NCI-H146 (cell line): ENCODE measurements at places on chromosomes 2 and 18.

DNA sequence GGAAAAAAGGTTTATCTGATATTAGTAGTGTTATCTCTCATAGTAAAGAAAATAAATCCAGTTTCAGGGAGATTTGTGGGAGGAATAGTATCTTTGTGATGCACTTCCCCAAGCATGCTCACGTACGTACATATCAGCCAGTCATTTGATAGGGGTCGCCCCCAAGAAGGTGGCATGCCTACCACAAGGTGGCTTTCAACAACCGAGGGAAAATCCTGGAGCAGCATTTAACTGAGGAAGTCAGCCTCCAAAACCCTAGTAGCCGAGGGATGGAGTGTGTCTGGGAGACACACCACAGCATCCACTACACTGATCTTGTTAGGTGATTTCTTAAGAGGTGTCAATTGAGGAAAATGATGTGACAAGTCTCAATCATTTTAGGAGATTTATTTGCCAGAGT is 623.9 kb downstream of the NYAP2 start:
- no peak for DNase-seq

DNA sequence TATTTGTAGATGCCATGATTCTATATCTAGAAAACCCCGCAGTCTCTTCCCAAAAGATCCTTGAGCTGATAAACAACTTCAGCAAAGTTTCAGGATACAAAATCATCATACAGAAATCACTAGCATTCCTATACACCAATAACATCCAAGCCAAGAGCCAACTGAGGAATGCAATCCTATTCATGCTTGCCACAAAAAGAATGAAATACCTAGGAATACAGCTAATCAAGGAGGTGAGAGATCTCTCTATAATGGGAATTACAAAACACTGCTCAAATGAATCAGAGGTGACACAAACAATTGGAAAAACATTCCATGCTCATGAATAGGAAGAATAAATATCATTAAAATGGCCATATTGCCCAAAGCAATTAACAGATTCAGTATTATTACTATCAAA is 551.4 kb upstream of the SLC39A10 start:
- no peak for DNase-seq

DNA sequence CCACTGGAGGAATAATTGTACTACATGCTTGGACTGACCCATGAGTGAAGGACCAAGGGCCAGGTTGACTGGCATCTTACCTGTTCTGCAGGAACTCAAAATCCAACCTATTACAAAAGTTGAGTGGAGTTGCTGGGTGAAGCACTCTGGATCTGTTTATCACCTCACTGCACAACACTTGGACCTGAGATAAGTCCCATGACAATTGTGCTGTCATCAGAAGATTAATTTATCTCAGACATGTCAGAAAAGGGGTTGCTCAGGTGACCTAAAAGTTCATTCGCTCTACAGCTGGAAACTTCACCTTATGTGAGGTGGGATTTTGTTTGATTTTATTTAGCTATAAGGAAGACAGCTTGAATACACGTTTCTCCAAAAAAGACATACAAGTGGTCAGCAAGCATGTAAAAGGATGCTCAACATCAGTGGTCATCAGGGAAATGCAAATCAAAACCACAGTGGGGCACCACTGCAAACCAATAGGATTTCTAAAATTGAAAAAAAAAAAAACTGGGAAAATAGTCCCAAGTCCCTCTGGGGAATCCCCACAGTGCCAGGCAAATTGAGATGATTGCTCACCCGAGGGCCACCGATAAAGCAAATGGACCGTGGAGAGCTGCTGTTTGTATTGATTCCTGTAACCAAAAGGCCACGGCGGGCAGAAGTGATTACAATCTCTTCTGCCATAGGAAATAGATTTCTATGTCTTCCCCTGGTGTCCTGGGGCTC is 65.8 kb upstream of the SLC35F5 start:
- peak; percentile 81 for DNase-seq

- DNase-seq, result no peak
Observed at GRCh38 chr2:190646780-190647522, 1.9 kb upstream of the NAB1 start.

DNA sequence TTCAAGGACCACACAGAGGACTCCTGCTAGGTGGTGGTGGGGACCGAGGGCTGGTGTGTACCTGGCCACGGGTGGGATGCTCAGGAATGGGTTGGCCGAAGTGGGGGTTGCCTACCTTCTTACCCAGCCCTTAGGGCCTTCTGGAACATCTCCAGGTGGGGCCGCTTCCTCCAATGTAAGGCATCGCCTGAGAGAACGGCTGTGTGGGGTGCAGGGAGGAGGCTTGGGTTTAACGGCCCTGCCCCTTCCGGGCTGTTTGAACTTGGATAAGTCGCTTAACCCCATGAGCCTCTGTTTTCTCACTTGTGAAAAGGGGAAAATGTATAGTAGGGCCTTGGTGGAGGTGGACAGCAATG is 35.0 kb downstream of the EMILIN2 start:
- DNase-seq, result no peak

DNA sequence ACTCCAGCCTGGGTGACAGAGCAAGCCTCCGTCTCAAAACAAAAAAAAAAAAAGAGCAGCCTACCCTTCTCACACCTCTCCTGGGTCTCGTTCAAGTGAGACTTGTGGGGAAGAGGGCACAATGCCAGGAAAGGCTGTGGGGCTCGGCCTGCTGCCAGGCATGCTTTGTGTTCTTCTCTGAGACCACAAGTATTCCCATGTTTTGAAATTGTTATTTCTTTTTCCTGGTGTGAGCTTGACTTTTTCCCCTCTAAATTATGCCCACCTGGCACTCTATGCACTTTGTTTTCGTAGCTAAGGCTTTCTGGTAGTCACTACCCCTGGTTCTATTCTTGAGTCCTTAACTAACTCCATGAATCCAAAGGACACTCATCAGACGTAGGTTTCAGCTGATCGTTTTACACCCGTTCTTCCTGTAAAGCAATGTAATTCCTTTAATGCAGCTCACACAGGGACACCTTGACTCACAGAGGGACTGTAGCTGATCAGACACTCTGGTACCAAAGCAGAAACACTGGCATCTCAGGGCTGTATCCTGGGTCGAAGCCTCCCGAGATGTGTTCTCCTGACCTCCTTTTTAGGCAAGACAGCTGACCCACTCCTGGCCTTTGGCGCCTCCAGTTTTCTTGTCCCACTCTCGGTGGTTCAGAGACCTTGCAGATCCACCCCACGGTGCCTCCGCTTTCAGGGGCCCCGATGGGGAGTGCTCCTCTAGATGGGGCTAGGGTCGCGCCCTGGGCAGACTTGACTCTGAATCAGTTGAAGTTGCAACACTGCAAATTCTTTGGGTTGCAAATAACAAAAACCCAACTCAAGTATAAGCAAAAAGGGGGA is 193.3 kb upstream of the AGAP1 start:
- DNase-seq, result no peak

DNA sequence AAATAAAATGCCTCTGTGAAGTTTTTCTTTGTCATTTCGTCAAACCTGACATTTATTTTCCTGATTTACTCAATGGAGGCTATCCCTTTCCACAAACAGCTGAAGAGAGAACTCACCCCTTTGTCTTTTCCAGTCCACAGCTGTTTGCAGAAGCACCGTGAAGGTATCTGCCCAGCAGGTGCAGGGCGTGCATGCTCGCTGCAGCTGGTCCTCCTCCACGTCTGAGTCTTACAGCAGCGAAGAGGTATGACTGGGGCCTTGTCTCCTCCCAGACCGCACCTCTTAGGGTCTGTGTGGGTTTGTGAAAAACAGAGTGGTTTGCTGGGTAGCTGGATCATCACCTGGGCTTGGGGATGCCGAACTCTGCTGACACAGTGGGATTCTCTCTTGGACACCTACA is 9.7 kb downstream of the SPP2 start:
- peak; percentile 84 for DNase-seq

DNA sequence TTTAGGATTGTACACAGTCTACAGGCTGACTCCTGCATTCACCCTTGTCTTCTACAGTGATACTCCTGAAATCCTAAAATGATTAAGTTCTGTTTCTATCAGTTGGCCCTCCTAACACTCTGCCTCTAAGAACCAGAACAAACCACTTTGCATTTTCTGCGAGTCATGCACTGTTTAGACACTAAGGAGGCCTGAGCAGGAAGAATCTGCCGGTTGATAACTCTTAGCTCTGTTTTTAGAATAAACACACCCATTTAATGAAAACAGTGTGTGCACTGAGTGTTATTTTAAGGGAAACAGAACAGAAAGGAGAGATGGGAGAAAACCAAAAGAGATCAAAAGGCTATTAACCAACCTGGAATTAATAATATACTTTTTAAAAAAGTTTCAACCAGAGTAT is 22.9 kb upstream of the SSB start:
- DNase-seq, result no peak

- no peak for DNase-seq
Observed at GRCh38 chr2:20025065-20025786, 12.8 kb upstream of the MATN3 start.

DNA sequence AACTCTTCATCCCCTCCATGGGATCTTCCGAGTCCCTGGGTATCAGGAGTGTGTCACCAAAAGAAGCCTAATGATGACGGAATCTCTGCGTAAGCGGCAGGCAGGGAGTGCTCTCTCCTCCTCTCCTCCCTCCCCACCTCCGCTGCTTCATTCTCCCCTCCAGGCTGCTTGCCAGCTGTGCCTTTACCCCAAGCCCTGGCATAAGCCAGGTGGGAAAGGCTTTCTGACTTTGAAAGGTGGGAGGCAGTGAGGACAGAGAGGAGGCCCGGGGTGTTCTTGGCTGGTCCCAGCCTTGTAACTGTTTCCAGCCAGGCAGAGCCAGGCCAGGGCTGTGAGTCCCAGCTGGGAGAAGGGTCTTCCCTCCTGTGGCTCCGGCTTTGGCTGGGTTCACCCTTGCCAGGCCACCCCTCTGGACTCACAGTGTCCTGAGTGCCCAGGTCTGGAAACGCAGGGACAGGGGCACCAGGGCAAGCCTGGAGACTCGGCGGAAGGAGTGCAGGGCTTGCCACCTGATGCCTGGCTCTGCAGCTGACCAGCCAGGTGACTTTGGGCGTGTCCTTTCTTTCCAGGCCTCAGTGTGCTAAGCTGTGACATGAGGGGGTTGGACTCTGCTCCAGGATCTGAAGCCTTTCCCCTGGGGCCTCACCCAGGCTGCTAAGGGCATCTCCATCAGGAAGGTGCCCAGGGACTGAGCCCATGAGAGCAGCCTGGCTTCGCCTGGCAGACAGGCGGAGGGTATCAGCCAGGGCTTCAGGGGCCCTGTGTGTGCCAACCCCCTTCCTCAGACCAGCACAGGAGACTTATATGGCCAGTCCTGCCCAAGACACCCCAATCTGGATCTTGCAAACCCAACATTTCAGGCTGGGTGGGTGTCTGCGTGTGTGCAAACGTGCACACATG is 32.7 kb upstream of the HPCAL1 start:
- DNase-seq, result no peak

DNA sequence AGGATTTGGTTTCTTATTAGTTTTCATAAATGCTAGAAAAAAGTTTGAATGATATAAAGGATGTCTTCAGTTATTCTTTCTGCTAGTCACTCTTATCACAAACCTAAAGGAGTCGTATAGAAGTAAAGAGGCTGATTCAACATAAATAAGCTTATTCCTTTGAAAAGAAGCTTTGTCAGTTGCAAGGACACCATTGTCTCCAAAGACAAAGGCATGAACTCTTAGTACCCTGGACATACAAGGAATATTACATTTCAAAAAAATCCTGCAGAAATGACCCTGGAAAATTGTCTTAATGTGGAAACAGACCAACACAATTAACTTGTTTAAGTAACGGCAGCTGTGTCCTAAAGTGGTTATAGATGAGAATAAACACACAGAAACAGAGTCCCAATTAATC is 528.0 kb downstream of the CPS1 start:
- peak; percentile 87 for DNase-seq

- peak; percentile 2 for DNase-seq
Observed at GRCh38 chr2:66563473-66563872, 128.5 kb downstream of the MEIS1 start.

GRCh38 chr2:233369897-233370685 is 15.8 kb downstream of the DGKD start:
- no peak for DNase-seq

DNA sequence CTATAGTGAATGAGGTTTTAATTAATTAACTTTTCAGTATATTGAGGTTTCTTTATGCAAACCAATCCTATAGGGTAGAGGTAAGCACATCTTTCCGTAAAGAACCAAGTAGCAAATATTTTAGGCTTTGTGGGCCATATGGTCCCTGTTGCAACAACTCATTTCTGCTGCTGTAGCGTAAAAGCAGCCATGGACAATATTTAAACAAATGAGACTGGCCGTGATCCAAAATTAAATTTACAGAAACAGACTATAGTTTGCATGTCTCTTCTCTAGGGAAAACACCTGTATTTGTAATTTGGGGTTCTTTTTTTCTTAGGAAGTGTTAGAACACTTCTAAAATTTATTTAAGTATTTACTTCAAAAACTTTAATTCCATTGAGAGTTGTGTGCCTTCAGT is 104.3 kb downstream of the KYNU start:
- no peak for DNase-seq

DNA sequence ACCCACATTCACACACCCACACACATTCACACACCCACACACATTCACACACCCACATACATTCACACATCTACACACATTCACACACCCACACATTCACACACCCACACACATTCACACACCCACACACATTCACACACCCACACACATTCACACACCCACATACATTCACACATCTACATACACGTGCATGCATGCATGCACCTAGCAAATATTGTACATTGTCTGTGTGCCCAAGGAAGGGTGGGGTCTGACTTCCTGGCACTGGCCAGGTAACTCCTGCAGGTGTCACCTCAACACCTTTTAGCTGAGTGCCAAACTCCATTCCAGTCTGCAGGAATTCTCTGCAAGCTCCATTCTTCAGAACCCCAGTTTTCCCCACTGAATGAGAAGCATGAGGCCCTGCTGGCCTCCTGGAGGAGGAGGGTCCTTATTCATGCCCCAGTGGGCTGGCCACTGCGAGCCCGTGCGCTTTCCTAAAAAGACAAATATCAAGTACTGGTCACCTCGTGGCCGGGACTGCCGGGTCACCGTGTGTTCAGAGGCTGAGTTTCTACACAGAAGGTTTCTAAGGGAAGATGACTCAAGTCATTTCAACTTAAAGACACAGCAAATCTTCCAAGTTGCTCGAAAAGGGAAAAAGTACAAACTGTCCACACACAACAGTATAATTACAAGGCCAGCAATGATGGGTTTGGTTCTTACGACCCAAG is 131.5 kb downstream of the HDAC4 start:
- DNase-seq, result peak; percentile 7

DNA sequence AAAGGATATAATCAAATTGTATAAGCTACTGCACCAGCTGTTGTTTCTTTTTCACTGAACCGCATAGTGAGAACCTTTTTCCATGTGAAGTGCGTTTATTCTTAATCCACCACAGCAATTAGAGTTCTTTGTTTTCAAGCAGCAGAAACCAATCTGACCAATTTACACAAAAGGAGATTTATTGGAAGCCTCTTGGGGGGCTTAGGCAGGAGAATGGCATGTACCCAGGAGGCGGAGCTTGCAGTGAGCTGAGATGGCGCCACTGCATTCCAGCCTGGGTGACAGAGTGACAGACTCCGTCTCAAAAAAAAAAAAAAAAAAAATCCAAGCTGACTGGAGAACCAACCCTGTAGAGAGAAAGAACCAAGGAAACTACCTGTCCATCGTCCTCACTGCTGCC is 10.0 kb downstream of the ADNP2 start:
- no peak for DNase-seq
